ENCODE measurements at places on chromosomes 13 and 19.

DNA sequence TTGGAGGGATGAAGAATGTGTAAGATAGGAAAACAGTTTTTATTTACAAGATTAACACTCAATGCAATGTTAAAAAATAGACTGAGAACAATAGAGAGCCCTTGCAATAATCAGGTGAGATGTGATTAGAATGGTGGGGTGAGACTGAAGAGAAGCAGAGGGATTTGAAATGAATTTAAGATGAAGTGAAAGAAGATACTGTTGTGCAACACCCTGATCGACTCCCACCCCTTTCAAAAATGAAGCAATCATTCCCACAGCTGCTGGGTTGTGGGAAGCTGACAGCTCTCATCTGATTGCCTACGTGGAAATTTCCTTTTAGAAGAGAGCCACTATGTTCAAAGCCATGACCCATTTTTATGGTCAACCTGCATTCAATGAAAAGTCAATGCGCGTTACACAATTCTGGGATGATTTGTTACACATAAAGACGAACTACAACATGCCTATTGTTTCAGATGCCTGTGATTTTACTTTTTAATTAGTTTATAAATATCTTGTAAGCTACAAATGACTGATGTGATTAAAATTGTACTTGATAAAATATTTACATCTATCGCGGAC lies 1374.8 kb downstream of the PCDH9 start:
- DNase-seq: no peak

GRCh38 chr19:17075864-17076542 lies 426 bp downstream of the MYO9B start:
- DNase-seq: peak; percentile 29

GRCh38 chr13:71880753-71881541 lies 13.9 kb upstream of the DACH1 start:
- no peak for DNase-seq

GRCh38 chr13:33434676-33435075 lies 149.1 kb upstream of the STARD13 start:
- DNase-seq: no peak

- DNase-seq: no peak
These were observed 530.6 kb upstream of the SPRY2 start for GRCh38 chr13:80871481-80871880.

- DNase-seq: no peak
These were observed 13.0 kb downstream of the RBM26 start for GRCh38 chr13:79392882-79393563.

DNA sequence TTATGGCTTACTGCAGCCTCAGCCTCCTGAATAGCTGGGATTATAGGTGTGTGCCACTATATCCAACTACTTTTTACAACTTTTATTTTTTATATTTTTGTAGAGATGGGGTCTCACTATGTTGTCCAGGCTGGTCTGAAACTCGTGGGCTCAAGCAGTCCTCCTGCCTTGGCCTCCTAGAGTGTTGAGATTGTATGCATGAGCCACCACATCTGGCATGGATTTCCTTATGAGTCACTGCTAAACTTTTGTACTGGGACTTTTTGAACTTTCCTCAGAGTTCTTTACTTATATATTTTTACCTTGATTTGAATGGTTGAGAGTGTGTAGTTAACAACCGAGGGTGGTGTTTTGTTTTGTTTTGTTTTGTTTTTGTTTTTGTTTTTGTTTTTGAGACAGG lies 33.4 kb downstream of the DNAJC3 start:
- no peak for DNase-seq

DNA sequence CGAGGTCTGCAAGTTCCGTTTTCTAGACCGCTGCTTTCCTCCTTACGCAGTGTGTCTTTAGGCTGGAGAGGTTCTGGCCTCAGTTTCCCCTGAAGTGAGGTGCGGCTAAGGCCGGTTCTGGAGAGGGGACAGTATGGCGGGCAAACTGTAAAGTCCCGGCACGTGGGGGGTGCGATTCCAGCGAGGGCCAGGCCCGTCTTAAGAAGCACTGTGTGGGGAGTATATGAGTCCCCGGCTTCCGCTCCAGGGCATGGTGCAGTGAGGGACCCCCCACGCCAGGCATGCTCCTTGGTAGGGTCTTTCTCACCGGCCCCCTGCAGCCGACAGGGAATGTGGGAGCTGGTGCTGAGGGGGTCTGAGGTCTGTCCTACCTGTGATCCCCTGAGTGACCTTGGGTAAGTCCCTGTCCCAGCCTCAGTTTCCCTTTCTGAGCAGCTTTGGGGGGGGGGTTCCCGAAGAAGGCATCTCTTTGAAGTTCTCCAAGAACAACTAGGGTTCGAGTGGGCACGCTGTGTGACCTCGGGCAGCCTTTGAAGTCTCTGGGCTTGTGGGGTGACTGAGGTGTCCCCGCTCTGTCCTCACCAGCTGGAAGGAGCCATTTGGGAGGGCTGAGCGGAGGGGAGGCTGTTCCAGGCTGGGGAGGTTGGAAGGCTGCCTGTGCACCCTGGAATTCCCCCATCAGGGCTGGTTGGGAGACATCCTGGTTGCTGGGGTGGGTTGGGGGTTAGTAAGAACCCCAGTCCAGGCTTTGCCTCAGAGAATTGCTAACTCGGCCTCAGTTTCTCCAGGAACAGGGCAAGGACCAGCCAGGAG lies 1.5 kb downstream of the NFIC start:
- no peak for DNase-seq

DNA sequence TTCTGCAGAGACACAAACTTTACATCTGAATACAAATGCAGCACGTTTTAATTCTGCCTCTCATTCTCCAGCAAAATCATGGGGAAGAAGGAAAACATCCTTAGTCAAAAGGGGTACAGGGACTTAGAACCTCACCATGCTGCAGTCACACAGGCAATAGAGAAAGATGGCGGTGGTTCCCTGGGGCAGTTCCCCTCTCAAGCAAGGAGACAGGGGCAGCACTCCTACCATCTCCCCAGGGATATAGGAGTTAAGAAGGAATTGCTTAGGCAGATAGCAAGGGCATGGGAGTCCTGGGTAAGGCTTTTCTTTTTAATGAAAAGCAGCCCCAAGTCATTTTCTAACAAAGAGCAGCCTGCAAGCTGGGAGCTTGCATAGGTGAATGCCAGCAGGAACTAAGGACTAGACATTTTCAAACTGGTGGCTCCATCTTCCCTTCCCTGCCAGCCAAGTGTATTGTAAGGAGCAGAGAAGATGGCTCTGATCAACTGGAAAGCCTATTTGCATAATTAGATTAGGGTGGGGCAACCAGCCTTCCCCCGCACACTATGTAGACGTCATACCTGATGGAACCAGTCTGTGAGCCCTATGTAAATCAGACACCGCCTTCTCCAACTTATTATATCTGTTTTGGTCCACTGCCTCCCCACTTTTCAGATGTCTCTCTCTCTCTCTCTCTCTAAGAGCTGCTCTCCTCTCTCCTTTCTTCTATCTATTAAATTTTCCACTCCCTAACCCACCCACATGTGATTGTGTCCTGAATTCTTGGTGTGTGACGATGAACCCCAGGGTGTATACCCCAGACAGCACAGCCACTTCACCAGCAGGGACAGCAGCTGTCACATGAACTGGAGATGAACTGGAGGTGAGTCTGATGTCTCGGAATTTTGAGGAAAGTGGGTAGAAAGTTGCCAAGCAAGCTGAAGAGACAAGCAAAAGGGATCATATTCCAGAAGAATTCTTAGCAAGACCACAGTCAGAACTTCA lies 514.5 kb downstream of the IRS2 start:
- no peak for DNase-seq

DNA sequence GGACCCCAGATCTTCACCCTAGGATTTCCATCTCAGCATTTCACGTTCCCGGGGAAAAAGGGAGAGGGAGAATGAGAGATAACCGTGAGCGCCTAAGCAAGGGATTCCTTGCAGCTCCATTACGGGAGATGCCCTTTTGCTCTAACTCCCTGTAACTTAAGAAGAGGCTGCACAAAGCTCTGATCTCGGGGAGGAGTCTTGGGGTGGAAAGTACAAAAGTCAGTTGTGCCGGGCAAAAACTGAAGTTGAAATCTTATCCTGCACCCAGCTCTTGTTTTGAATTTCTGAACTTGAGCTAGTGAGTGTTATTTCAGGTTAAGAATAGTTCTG lies 256.4 kb upstream of the SOX21 start:
- no peak for DNase-seq

DNA sequence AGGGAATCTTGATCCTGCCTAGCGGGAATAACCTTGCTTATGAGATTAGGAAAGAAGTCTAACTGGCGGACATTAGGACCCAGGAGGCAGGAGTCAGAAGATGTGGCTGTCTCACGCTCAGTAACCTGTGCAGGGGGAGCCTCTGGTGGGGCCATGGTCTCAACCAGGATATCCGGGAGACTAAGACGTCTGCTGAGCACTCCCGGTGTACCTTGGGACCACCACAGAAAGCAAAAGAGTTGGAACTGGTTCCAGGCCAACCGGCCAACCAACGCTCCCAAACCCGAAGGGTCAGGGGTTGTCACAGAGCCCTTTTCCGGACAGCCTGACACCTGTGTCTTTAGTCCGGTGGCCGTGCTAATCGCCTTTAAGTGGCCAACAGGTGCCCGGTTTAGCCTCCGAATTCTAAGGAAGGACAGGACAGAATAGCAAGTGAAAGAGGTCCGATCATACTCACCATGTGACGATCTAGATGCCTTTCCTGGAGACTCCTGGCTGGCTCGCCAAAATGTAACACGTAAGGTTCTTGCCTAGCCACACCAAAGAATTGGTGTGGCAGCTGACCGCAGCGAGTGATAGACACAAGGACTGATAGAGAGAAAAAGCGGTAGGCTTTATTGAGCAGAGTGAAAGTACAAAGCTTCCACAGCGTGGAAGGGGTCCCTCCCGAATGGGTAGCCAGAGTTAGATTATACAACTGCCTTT lies 103.9 kb upstream of the DIAPH3 start:
- DNase-seq: peak; percentile 57

- no peak for DNase-seq
These were observed 1.1 kb downstream of the ZNF570 start for GRCh38 chr19:37470216-37470615.

DNA sequence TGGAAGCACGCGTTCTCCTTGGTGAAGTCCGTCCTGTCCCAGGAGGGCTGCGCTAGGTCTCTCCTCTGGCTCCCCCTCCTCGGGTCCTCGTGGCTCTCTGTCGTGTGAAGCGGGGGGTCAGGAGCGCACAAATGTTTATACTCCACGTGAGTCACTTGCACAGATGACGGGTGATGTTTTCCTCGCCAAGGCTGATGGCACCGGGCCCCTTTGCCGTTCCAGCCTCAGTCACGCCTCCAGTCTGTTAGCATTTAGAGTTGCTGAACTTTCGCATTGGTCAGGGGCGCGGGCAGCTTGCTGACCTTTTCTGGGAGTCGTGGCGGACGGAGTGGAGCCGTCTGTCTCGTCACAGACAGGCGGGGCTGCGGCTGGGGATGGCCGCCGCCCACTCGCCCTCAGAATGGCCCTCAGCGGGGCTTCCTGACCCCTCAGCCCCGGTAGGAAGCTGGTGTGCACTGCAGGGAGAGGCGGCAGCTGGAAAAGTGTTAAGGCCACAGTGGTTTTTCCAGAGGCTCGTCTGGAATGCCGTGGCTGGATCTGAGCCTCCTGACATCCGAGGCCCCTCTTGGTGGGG lies 13.7 kb downstream of the KLHL26 start:
- DNase-seq: no peak

DNA sequence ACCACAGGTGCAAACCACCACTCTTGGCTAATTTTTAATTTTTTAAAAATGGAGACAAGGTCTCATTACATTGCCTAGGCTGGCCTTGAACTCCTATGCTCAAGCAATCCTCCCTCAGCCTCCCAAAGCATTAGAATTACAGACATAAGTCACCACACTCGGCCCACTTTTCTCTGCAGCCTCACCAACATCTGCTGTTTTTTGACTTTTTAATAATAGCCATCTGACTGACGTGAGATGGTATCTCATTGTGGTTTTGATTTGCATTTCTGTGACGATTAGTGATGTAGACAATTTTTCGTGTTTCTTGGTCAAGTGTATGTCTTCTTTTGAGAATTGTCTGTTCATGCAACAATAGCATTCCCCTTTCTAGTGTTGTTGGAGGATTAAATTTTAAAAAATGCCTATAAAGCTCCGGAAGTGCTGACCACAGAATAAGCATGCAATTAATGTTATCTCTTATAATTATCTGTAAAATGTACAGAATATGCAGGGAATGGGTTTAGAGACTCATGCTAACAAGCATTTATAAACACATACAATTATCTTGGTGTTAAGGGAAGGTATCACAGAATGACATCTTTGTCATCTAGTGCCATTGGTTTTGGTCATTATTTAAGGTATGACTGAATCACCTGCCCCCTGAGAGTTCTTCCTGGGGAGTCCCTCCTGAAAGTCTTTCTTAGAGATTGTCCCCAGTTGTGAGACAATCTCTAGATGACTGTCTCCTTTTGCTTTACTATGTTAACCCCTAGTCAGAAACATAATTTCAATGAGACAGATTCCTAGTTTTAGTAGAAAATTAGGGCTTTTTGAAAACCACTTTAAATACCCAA lies 118.5 kb upstream of the SERTM1 start:
- no peak for DNase-seq

DNA sequence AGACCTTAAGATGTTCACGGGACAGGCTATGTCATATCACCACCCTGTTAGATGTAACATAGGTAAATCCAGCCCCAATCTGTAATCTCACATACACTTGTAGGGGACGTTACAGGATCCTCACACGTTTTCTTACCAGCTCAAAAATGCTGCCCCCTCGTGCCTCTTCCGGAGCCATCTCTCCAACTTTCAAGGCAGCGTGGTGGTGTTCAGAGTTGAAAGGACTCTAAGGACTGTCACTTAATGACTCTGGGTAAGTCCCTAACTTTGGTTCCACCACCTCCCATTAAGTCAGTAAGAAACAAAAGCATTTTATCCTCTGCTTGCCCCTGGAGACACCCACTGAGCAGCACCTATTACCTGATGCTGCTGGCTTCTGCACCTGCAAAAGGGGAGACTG lies 4.4 kb downstream of the MED26 start:
- DNase-seq: no peak

- peak; percentile 75 for DNase-seq
These were observed 195.6 kb upstream of the DACH1 start for GRCh38 chr13:72062566-72062965.

DNA sequence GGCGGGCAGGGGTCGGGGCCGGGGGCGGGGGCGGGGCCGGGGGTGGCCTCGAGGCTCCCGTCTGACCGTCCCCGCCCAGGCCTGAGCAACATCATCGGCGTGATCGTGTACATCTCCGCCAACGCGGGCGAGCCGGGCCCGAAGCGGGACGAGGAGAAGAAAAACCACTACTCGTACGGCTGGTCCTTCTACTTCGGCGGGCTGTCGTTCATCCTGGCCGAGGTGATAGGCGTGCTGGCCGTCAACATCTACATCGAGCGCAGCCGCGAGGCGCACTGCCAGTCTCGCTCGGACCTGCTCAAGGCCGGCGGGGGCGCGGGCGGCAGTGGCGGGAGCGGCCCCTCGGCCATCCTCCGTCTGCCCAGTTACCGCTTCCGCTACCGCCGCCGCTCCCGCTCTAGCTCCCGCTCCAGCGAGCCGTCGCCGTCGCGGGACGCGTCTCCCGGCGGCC lies 9.4 kb upstream of the CACNG6 start:
- no peak for DNase-seq
